H4 (cell line): ENCODE measurements at places on chromosomes 3 and 15.
A peak's percentile ranks its signal among the peaks of the same experiment; 100 is the strongest.

DNA sequence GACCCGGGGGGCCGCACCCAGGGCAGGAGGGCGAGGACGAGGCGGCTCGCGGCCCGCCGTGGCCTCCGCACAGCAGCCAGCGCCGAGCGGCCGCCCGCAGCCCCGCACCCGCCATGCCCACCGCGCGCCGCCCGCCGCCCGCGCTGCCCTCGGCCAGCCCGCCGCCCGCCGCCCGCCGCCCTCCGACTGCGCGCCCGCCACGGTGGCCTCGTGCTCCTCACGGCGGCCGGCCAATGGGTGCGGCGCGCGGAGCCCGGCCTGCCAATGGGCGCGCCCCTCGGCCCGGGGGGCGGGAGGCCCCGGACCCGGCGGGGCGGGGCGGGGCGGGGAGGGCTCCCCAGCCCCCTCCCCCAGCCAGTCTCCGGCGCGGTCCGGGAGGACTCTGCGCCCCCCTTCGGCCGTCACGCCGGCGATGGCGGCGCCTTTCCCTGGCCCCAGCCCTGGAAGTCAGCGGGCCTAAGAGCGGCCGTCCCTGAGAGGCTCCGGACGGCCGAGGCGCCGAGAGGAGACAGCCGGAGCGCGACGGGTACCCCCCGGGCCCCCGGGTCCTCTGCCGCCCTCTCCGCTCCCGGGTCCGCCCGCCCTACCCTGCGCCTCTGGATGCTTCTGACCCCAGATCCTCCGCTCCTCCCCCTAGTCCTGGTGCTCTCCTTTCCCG is at the start of gene NT5DC2:
Gene NT5DC2, minus strand, starts transcription at position 235 of the 658 bp plus-strand sequence. Its CDS starts 120 bp downstream, at position 115.
- peak; percentile 22 for DNase-seq

- no peak for DNase-seq
These were observed 852.4 kb downstream of the TUSC7 start for GRCh38 chr3:117562000-117562399.

DNA sequence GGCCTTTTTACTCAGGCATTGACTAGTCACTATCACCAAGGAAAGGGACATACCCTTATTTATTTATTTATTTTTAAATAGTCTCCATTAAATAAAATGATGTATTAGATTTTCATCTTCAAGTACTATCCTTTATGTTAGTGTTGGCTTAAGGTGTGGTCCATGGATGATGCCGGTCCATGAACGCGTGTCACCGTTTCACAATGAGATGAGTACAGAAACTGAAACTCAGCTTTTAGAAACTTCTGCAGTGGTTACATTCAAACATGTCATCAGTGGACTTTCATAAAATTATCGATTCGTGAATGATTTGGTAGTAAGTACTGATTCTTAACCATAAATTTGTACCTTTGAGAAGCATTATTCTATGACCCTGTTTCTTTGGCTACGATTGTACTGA is 166.6 kb downstream of the SATB1 start:
- no peak for DNase-seq

DNA sequence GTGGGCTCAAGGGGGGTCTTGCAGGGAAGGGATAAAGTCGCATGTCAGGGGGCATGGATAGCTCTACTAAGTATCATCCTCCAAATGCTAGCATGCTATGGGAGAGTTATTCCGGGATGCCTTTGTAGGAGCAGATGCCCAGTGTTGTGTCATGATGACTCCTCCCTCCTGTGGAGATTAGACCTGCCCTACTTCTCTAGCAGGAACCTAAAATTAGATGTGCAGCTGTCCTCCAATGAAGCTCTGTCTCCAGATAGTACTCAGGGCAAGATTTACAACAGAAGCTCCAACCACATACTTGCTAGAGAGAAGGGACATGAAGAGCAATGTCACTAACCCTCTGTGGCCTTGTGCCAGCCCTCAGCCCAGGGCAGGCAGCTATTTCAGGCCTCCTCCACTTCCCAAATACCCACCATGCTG is 82.5 kb downstream of the AGBL1 start:
- no peak for DNase-seq

- no peak for DNase-seq
These were observed 182.4 kb downstream of the ADAMTS9 start for GRCh38 chr3:64505419-64505818.

DNA sequence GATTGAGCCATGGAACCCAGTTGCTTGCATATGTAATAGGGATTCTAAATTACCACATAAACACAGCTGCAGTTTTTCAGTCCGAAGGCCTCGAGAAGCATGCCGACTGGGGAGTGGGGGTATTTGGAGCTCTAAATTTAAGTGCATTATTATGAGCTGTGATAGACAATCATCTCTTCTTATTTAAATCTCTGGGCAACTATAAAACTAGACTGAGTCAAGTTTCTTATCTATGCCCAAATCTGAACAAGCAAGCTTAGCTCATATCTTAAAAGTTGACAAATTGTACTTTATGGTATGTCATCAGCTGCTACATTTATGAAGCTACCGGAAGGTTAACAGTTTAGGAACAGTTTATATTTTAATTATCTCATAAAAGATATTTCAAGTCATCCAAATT is 19.5 kb upstream of the THRB start:
- no peak for DNase-seq

GRCh38 chr15:77636209-77636608 is 3.5 kb upstream of the LINGO1 start:
- DNase-seq, result no peak

DNA sequence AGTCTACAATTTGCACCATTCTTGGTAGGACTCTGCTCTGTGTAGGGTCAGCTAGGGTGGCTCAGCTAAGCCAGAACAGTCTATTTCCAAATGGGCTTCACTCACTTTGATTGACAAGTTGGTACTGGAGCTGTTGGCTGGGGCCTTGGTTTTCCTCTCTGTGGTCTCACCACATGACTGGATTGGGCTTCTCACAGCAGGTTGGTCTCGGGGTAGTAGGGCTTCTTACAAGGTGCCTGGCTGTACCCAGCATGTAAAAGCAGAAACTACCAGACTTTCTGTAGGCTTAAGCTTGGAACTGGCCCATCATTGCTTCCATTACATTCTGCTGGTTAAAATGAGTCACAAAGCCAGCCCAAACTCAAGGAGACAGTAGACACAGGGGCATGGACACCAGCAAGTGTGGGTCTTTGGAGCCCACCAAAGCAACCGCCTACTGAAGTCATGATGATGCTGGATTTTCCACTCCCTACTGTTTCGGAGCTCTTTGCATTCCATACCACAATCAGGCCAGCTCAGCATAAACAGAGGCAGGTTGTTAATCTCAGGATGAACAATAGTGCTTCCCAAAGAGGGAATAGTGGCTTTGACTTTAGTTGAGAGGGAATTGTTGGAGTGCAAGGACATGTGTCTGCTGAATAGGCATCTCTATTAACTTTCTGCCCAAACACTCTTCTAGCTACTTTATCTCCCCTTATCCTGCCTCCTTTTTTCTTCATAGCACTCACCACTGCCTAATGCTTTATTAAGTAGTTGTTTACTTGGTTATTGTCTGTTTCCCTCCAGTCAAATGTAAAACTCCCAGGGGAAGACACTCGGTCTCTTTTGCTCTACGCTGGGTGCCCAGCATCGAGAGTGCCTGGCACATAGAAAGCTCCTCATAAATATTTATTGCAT is 78.0 kb upstream of the RARB start:
- DNase-seq, result no peak

DNA sequence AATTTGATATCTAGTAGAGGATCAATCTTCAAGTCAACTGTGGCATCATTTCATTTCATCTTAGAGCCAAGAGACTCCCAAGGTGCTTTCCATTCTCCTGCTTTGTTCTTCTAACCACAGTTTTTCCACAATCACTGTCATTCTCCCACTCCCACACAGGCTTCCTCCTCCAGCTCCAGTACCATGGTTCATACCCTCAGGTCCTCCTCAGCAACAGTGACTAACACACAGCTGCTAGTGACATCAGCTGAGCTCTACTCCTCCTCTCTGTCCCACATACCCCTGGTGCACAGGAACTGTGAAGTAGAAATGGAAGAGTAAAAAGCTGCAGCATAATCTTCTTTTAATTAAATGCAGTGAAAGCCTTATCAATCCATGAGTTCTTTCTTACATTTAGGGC is 200.2 kb upstream of the DPH6 start:
- peak; percentile 8 for DNase-seq

DNA sequence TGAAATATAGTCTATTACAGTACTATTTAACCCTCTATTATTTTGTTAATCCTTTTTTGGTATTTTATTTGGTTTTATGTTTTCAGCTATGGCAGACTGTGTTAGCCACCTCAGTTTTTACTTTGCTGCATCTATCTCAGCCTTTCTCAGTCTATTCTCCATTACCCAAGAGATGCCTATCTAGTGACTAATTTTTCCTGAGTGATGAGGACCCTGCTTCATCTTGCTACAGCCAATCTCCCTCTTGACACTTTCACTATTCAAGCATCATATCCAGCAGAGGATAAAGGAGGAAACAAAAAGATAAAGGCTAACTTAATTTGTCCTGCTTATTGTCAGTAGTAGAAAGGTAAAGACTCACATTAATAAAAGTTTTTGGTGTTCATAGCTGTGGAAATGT is 141.8 kb upstream of the NECTIN3 start:
- DNase-seq, result no peak

GRCh38 chr3:6860954-6861624 is at the start of gene GRM7:
TSS of gene GRM7 (plus strand) at chr3:6861115.
- DNase-seq, result no peak

DNA sequence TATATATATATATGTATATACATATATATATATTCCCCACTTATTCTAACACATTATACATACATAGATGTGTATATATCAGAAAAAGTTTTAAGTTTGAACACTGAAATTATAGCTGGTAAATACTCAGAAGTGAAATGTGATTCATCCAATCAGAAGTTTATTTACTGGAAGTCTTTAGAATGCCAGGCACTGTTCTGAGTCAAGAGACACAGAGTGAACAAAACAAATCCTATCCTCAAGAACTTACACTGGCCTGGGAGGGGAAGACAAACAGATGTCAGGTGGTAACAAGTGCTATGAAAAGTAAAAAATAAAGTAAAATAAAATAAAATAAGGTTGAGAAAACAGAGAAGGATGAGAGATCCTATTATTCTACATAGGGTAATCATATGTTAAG is 13.4 kb downstream of the DHX36 start:
- DNase-seq, result no peak

GRCh38 chr15:85988741-85989140 is 90.9 kb upstream of the AGBL1 start:
- DNase-seq, result no peak

DNA sequence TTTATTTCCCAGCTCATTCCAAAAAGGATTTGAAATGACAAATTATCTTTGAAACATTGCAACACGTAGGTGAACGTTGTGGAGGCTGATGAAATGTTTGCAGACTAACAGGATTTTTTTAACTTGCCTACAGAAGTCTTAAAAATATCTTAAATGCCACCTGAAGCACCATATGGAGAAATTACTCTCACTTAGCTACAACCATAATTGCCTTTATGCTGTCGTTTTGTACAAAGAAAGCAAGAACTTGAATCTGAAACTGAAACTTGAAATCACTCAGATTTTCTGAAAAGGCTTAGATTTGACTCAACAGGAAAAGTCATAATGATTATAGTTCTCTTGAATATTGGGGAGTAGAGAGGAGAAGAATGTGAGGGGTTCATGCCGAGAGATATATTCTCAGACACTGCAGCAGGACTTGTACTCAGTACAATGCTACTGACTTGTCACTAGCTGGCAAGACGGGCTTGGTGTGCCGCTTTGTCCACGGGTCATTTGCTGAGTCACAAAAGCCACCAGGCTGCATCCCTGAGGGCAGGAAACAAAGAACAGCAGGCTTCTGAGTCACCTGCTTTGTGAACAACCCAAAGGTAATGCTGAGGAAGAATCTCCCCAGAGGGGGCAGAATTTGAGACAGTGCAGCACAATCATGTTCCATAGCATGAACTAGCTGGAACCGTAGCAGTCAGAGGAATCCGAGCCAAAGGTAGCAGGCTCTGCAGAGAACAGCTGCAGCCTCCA is 7.1 kb upstream of the FMN1 start:
- DNase-seq, result peak; percentile 91

- no peak for DNase-seq
These were observed 4.4 kb downstream of the DLL4 start for GRCh38 chr15:40933517-40933902.

DNA sequence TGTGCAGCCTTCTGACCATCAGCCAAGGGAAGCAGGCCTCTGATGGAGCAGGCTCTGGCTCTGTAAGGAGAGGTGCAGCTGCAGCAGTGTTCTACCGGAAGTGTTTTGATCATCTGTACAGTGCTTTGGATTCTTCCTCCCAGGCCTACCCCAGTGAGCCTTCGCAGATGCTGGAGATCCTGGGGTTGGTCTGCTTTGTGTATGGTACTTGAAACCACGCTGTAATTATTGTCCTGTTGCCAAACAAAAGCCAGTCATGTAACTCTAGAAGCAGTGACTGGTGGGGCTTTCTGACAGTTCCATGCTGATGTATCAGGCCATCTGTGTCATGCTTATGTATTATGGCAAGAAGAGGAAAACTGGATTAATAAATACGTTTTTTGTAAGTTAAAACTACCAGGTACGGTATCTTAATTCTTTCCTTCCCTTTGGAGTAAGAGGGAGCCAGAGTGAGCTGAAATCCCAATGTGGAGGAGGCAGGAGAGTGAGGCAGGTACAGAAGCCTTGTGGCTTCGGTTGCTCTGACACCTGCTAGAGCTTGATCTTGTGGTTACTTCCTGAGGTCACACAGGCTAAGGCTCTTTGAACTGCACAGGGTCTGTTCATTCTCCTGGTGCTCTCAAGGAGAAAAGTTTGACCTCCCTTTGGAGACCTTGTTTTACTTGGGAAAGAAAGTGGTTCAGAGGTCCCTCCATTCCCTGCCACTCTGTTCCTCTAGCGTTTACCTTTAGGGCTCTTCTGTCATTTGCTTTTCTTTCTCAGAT is 3.7 kb downstream of the TMEM42 start:
- no peak for DNase-seq

DNA sequence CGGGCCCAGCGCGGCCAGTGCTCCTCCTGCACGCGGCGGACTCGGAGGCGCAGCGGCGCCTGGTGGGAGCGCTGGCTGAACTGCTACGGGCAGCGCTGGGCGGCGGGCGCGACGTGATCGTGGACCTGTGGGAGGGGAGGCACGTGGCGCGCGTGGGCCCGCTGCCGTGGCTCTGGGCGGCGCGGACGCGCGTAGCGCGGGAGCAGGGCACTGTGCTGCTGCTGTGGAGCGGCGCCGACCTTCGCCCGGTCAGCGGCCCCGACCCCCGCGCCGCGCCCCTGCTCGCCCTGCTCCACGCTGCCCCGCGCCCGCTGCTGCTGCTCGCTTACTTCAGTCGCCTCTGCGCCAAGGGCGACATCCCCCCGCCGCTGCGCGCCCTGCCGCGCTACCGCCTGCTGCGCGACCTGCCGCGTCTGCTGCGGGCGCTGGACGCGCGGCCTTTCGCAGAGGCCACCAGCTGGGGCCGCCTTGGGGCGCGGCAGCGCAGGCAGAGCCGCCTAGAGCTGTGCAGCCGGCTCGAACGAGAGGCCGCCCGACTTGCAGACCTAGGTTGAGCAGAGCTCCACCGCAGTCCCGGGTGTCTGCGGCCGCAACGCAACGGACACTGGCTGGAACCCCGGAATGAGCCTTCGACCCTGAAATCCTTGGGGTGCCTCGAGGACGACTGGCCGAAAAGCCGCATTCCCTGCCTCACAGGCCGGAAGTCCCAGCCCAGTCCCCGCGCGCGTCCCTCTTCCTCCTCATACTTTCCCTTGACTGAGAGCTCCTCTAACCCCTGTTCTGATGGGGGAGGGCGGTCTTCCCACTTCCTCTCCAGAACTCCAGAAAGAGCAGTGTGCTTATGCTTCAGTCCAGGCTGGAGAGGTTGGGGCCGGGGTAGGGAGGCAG is 1.4 kb upstream of the IL17RC start:
- DNase-seq, result no peak

- DNase-seq, result no peak
These were observed 219.6 kb downstream of the THSD4 start for GRCh38 chr15:71334873-71335272.

GRCh38 chr3:156952011-156952410 is 125.9 kb downstream of the LEKR1 start:
- DNase-seq, result no peak
